T follicular helper cell (primary cell): ENCODE measurements at places on chromosomes 6 and 20.

DNA sequence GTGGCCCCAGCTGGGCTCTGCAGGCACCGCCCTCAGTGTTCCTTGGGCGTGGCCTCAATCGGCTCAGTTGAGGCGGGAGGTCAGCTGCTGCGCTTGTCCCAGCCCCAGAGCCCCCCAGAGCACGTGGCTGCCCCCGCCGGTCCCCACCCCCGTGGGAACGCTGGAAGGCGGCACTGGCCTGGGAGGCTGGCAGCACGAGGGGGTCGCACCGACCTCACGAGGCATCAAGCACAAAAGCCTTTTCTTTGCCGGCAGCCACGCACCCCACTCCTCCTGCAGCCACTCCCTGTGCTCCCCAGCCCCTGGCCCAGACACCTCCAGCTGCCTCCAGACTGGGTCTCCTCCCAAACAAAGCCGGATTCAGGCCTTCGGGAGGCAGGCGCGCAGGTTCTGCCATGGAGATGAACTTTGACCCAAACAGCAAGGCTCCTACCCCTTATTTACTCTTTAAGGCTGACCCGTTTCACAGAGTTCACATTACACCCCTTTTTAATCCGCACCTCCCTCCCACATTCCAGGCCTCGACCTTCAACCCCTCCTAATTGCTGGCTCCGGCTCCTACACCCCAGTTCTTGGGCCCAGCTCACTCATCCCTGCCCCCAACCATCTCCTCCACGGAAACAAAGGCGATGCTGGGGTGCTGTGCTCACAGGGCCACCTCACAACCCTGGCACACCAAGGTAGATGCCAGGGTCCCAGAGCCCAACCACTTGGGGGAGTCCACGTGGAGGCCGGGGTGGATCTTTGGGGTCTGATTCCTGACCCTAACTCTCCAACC lies 111.7 kb downstream of the NOL4L start:
- no peak for DNase-seq

DNA sequence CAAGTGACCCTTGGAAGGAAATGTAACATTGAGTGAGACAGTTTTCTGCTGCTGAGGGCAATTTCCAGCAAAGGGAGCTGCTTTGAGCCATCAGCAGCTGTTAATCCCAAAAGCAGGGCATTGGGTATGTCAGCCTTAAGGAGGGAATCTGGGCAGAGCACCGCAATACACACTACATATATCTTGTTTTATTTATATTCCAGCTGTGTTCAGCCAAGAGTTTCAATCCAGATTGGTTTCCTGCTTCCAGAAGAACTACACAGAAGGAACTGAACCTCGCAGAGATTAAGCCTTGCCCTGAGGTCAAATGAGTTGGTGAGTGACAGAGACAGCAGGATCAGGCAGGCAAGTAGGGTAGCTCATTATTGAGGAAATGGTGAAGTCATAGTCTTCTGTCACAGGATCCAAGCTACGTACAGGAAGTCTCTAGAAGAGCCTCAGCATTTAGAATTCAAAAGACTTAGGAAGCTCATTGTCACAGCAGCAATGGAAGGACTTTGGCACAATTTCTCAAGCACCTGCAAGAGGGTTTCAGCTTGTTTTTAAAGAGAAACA lies 109.9 kb upstream of the HEY2 start:
- DNase-seq = no peak

DNA sequence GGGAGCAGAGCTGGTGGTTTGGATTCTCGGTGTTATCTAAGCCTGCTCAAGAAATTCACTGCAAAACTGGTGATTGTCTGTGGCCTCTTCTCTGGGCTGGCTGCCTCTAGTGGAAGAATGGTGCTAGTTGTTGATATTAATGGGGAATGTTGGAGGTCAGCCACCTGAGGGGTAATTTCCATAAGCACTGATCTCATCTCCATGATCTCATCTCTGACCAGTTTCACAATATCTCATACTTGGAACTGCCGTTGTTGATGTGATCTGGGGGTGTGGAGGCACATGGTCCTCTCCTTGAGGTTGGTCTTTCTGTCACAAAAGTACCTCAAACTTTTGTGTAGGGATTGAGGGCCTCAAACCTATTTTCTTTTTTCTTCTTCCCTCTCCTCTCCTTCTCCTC lies 102.6 kb downstream of the CD109 start:
- DNase-seq = no peak

- no peak for DNase-seq
Observed at GRCh38 chr6:148578837-148579565, 167.8 kb upstream of the UST start.

DNA sequence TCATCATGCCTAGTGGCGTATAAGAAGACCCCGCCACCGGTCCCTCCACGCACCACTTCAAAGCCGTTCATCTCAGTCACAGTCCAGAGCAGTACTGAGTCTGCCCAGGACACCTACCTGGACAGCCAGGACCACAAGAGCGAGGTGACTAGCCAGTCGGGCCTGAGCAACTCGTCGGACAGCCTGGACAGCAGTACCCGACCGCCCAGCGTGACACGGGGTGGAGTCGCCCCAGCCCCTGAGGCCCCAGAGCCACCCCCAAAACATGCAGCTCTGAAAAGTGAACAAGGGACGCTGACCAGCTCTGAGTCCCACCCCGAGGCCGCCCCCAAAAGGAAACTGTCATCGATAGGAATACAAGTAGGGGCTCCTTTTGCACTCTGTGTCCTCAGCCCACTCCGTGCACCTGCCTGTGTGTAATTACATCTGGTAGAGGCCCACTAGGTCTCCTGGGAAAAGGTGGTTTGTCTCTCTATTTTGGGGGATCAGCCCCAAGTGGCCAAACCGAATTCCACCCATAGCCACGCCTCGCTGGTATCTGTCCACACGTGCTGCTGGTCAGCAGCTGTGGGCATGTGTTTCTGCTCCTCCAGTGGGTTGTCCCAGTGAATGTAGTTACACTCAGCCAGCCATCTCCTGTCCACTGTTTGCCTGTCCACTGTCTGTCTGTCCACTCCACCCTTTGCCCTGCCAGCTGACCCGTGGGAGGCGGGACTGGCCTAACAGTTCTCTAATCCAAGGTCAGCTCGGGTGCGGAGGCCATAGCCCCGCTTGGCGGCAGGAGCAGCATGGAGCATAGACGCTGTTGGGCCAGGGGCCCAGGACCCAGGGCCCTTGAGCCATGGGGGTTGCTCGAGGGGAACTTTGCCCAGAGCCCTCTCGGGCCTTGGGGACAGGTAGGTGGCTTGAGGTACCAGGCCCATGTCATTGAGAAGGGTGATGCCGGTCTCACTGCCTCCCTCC lies 44.3 kb upstream of the MYL9 start:
- DNase-seq = no peak

- no peak for DNase-seq
Observed at GRCh38 chr6:16512544-16513290, 248.5 kb downstream of the ATXN1 start.

DNA sequence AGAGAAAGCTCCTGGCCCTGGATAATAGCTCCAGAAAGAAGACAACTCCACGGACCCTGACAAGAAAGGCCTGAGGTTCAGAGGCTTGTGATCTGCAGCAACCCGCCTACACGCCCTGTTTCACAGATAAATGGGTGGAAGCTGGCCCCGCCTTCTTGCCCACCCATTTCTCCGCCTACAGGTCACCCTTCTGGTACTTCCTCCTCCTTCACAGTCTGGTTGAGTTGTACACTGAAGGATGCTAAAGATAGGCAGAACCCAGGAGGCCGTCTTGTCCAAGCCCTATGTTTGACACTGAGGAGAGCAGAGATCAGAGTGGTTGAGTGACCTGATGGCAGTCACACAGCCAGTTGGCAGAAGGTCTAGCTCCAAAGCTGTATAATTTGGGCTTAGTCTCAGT lies 34.2 kb upstream of the MDGA1 start:
- peak; percentile 8 for DNase-seq

- DNase-seq = no peak
Observed at GRCh38 chr20:38947931-38948362, 14.2 kb upstream of the DHX35 start.

DNA sequence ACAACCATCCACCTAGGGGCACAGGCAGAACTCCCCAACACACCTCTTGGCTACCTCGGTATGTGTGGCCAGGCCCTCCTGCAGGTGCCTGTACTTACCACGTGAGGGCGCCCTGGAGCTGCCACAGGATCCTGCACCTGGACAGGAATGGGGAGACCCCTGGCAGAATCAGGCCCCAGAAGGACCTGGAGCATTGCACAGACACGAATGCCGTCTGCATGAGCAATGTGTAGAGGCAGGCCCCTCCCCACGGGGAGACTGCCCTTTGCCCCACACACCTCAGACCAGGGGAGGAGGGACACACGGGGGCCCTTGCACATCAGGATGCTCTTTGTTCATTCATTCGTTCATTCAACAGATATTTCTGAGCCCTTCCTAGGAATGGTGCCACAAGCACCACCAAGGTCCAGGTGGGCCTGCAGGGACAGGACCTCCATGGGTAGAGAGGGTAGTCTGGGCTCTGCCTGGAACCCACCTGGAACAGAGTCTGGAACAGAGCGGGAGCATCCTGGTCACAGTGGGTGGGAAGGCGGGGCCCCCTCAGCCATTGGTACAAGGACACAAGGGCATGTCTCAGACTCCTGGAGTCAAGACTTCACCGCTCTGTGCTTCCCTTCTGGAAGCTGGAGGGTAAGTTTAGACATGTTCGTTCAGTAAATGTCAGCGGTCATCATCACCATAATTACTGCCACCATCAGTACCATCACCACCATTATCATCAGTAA lies 32.3 kb downstream of the YTHDF1 start:
- DNase-seq = peak; percentile 18
